ENCODE measurements at places on chromosomes 2 and 18. TPM values are rescaled to one million over a fixed set of nuclear protein-coding genes. Genes with fewer than 3 reads are reported as not detected.

NR4A2 gene
- 4.4 TPM for polyA plus RNA-seq

ALK gene
- polyA plus RNA-seq, result 0.21 TPM

C2orf78 gene
- 0.02 TPM for polyA plus RNA-seq

TMEM18 gene
- polyA plus RNA-seq, result 25.0 TPM

RAB6C gene
- 0.05 TPM for polyA plus RNA-seq

PDE1A gene
- 13.0 TPM for polyA plus RNA-seq

TTR gene
- polyA plus RNA-seq, result 8.8 TPM

MPHOSPH10 gene
- polyA plus RNA-seq, result 42.2 TPM

GLI2 gene
- polyA plus RNA-seq, result 1.3 TPM

LRP2 gene
- polyA plus RNA-seq, result 0.09 TPM

FBLN7 gene
- 4.8 TPM for polyA plus RNA-seq

CYBRD1 gene
- polyA plus RNA-seq, result 80.7 TPM

PKDCC gene
- 25.1 TPM for polyA plus RNA-seq

NABP1 gene
- 68.4 TPM for polyA plus RNA-seq

BCL11A gene
- 33.6 TPM for polyA plus RNA-seq

CHPF gene
- 17.5 TPM for polyA plus RNA-seq

ALPI gene
- polyA plus RNA-seq, result 0.34 TPM

INHBB gene
- polyA plus RNA-seq, result 9.0 TPM

LAMA3 gene
- 50.1 TPM for polyA plus RNA-seq

RNU2-63P gene
- not detected for polyA plus RNA-seq

WIPF1 gene
- polyA plus RNA-seq, result 65.0 TPM

NEU4 gene
- 1.1 TPM for polyA plus RNA-seq

PROC gene
- polyA plus RNA-seq, result 2.5 TPM

MARCHF4 gene
- 0.07 TPM for polyA plus RNA-seq

ANKRD30B gene
- polyA plus RNA-seq, result 0.02 TPM

NT5DC4 gene
- polyA plus RNA-seq, result 0.25 TPM

Data from thymus (tissue), 14 donors.